ENCODE measurements at places on chromosomes 13 and 19. TPM values are rescaled to one million over a fixed set of nuclear protein-coding genes. Genes with fewer than 3 reads are reported as not detected.

FFAR3 gene
- total RNA-seq = 0.27 TPM

DNA sequence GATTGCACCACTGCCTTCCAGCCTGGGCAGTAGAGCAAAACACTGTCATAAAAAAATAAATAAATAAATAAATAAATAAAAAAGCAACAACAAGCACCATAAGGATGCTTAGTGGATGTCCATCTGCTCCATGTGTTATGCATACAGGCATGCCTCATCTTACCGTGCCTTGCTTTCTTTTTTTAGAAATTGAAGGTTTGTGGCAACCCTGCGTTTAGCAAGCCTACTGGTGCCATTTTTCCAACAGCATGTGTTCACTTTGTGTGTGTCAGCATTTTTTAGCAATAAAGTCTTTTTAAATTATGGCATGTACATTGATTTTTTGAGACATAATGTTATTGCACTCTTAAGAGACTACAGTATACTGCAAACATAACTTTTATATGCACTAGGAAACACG, 68.3 kb downstream of the PEPD start:
- no peak for DNase-seq

DNA sequence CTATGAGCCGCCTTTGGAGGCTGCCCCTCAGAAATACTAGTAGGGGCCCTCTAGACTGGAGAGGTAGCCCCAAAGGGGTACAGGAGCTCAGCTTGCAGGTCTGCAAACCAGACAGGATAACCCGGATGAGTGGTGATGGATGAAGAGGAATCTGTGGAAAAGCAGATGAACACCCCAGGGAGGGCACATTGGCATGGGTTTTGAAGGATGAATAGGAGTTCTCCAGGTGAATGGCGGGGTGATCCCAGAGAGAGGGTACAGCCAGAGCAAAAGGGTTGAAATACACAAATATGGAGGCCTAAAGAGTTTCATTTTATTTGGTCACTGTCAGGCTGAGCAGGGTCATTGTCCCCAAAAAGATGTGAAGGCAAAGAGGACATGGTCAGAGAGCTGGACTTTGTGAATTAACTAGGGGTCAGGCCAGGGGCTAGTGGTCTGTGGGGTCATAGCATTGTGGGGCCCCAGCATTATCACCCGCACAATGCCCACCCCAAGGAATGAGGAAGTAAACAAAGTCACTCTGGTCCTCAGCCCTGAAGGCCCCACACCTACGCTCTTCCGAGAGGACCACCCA, 4.8 kb downstream of the NR2F6 start:
- no peak for DNase-seq

DACT3 gene
- total RNA-seq = 5.3 TPM

FCGBP gene
- total RNA-seq = 2,896 TPM

DNA sequence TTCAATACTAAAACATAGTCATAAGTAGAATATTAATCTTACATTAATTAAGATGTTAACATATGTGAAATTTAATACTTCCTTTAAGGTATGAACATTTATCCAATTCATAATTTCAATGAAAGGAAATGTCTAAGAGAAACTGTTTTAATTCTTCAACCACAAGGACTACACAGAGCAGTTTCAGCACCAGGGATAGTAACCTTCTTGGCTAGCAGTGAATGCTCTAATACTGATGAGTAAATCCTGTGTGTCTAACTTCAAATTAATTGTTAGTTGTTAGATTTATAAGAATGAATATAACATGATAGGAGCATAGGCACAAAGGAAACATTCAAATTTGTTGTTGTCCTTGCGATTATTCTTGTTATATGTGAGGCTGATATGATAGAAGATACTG, 15.6 kb upstream of the NBEA start:
- no peak for DNase-seq

CEACAM5 gene
- total RNA-seq = 2,217 TPM

DNA sequence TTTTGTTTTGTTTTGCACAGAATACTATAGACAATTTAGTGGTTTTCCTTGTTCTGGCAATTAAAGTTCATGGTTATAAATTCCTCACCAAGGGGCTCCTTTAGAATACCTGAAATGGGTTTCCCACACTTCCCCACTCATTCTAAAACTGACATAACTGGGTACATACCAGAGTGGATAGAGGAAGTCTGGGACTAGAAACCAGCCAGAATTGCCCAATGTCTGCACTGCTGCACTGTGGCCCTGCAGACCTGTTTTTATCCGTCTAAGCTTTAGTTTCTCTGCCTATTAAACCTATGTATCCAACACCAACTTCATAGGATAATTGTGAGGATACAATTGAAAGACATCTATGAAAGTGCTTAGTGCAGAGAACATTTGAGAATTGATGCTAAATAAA, 498.6 kb downstream of the KCTD12 start:
- no peak for DNase-seq

DNA sequence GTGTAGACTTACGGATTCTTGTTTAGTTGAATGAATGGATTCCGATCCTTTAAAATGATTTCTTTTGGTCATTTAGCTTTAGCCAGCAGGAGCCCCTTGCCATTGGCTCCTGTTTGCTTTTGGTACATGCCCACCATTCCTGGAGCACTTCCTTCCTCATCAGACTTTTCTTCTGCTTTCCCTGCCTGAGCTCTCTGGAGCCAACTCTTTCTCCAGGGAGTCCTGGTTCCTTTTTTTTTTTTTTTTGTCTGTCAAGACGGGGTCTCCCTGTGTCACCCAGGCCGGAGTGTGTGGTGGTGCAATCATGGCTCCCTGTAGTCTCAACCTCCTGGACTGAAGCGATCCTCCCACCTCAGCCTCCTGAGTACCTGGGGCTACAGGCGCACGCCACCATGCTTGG, 37.8 kb downstream of the SMARCA4 start:
- no peak for DNase-seq

- DNase-seq = peak; percentile 66
Measured at GRCh38 chr13:94362411-94362909, 117.0 kb downstream of the DCT start.

DNA sequence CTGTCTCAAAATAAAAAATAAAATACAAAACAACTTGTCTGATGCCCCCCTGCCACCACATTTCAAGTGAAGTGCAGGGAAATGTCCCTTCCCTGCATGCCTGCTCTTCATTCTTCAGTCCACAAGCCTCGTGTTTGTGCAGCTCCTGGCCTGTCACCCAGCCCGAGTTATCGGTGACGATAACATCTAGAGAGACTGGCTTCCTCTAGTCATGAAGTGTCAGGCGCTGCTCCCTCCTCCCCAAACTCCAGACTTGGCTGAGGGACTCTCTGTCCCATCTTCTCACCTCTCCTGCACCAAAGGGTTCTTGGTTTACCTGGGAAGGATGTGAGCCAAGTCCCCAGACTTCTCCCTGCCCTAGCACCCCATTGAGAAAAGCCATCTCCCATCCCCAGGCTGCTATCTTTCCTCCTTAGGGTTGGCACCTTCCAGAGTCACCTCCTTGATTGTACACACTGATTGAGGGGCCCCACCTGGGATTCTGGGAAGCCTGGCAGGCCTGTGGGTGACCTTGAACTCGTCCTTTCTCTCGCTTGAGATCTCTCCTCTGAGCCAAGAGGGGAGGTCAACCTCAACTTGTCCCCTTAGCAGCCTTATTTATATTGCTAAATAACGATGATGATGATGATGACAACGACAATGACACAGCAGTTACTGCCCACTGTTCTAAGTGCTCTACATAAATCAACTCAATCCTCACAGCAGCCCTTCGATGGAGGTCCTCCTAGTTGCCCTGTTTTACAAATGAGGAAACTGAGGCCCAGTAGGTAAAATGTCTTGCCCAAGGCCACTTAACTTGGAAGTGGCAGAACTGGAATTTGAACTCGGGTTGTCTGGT, 13.1 kb upstream of the PLAUR start:
- no peak for DNase-seq

- no peak for DNase-seq
Measured at GRCh38 chr13:77574096-77574495, 38.6 kb downstream of the SCEL start.

EID2 gene
- total RNA-seq = 11.9 TPM

GRCh38 chr19:36113894-36114720, 568 bp downstream of the POLR2I start:
- DNase-seq = no peak

DNA sequence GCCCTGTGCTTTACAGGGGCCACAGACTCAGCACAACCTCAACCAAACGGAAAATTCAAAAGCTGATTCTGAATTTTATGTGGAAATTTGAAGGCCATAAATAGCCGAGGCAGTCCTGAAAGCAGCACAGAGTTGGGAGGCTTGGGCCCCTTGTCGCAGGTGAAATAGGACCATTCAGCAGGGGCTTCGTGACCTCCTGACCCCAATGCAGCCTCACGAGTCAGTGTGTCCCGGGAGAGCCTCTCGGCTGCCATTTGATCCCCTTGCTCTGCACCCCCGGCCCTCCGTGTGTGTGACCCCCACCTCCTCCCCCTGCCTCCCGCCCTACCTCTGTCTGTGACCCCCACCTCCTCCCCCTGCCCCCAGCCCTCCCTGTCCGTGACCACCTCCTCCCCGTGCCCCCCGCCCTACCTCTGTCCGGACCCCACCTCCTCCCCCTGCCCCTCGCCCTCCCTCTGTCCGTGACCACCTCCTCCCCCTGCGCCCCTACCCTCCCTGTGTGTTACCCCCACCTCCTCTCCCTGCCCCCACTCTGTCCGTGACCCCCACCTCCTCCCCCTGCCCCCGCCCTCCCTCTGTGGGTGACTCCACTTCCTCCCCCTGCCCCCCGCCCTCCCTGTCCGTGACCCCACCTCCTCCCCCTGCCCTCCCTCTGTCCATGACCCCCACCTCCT, 41.7 kb upstream of the TFDP1 start:
- DNase-seq = no peak

GRCh38 chr19:7868671-7869452, 5.3 kb downstream of the PRR36 start:
- DNase-seq = peak; percentile 87

DNA sequence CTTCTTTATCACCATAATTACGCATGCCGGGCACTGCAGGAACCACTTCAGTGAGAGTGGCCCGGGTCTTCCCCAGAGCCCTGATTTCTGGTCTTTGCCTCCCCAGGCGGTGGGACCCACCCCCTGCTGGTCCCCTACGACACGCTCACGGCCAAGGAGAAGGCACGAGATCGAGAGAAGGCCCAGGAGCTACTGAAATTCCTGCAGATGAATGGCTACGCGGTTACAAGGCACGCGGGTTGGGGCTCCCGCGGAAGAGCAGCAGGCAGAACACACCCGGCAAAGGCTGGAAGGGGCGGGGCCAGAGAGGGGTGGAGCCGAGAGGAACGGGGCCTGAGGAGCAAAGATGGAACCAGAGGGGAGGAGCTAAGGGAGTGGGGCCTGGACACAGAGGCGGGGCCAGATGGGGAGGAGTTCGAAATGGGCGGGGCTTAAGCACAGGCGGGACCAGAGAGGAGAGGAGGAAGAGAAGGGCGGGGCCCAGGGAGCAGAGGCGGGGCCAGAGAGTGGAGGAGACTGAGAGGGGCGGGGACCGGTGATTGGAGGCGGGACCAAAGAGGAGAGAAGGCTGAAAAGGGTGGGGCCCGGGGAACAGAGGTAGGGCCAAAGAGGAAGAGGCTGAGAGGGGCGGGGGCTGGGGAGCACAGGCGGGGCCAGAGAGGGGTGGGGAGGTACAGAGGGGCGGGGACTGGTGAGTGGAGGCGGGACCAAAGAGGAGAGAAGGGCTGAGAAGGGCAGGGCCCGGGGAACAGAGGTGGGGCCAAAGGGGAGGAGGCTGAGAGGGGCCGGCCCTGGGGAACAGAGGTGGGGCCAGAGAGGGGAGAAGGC, 73.4 kb downstream of the RYR1 start:
- DNase-seq = peak; percentile 92

MBD3L3 gene
- not detected for total RNA-seq

- DNase-seq = no peak
Measured at GRCh38 chr13:35489050-35489449, 12.6 kb upstream of the MAB21L1 start.

DNA sequence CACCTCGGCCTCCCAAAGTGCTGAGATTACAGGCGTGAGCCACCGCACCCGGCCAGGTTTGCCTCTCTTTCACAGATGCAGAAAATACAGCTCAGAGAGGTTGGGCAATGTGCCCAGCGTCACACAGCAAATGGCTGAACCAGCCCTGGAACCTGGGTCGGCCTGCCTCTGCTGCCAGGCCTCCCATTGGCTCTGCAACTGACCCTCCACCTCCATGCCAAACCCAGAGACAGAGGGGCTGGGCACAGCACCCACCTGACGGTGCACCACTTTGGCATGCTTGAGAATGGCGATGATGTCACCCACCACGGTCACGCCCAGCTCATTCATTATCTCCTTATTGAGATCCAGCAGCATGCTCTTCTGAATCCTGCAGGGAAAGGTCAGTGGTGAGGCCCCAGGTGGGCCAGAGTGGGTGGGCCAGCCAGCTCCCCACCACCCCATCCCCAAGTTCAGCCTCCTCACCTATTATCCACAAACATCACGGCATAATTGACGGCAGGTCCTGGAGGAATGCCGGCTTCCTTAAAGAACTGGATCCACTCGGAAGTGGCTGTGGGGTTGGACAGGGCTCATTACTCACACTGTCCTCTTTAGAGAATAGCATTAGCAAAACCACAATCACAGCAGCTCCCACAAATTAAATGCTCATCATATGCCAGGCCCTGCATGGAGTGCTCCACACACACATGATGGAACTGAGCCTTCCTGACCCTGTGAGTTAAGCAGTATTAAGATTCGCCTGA, 12.2 kb downstream of the C19orf47 start:
- no peak for DNase-seq

HRC gene
- 1.8 TPM for total RNA-seq

CAPS gene
- total RNA-seq = 15.0 TPM

SERPINE3 gene
- not detected for total RNA-seq

DNA sequence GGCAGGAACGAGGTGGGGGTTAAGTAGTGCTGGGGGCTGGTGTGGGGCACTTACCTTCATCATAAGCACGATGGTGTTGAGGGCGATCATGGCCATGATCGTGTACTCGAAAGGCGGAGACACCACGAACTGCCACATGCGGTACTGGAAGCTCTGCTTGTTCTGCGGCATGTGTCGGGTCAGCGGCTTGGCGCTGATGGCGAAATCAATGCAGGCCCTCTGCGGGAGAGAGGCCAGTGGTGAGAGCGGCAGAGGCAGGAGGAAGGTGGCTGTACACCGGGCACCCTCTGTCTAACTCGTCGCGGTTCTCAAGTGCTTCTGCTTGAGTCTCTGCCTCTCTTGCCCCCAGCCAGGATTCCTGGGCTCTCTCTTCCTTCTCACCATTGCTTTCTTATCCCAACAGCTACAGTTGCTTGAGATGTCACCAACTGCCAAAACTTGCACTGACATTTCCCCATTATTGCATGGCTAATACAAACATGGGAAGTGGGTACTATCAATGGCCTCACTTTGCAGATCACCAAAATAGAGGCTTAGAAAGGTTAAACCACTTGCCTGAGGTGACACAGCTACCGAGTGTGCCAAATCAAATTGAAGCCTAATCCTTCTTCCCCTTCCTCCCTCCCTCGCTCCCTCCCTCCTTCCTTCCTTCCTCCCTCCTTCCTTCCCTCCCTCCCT, 105.0 kb downstream of the IER2 start:
- DNase-seq = no peak
